ENCODE measurements at places on chromosomes 6 and 20.
A peak's percentile ranks its signal among the peaks of the same experiment; 100 is the strongest.

DNA sequence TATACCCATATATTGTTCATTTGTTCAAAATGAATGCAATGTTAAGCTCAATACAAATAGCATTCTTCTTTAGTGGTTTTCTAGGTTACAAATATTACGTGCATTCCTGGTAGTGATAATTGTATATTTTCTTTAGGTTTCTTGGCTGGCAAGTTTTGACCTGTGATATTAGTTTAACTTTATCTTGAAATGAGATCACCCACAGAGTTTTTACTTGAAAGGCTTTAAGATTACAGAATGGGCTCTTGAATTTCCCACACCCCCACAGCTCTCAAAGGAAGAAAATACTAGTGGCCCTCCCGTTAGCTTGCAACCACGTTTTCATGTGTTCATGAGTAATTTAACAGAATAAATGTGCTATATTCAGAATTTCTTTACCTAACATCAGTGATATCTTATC, 1315.5 kb upstream of the GJE1 start:
- no peak for DNase-seq

DNA sequence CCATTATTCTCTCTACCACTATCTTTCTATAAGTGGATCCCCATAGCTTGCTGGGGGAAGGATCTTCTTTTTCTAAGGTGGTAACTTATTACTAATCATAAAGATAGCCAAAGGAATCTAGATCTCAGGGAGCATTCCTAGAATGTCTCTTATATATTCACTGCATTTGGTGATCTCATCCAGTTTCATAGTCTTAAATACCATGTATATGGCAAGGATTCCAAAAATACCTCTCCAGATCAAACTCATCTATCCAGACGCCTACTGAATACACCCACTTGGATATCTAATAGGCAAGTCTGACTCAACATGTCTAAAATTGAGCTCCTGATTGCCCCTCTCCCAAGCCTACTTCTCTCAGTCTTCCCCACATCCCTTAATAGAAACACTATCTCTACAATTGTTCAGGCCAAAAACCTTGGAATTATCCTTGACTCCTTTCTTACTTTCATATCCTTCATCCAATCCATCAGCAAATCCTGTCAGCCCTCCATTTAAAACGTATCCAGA, 264.4 kb downstream of the HACE1 start:
- DNase-seq = no peak

DNA sequence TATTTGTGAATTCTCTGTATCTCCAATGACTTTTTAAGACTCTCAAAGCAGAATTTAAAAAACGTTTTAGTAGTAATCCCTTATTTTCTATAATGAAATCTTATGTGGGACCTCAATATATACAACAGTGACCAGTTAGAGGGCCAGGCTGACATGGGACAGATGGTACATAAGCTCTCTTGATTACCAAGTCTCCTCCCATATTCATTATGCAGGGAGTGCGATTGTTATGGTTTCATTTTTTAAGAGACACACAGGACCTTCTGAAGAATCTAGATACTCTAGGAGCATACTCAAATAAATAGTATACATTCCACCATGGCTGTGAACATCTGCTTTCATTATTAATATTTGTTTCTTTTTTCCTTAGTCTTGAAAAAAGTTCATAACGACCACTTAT, 43.5 kb downstream of the GCLC start:
- no peak for DNase-seq

GRCh38 chr6:98843271-98844243, 9.2 kb downstream of the POU3F2 start:
- DNase-seq = no peak

DNA sequence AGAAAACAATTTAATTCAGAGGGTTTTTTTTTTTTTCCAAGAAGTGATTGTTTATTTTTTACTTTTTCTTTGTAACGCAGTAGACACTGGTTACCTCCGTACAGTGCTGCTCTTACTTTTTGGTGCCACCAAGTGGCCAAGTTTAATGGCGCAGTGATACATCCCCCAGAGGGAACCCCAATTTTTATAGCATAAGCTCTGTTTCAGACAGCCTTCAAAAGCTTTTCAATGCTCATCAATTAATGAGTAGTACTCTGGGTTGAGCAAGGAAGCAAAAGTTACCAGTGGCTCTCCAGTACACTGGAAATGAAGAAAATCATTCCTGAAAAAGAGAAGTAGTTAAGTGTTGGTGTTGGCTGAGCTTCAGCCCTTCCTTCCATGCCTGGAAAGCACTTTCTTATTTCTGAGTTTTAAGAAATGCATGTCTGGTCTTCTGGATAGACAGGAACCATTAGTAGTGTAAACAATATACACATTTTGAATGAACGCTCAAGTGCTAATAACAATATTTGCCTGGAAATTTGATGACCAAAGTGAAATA, 129.1 kb upstream of the SMLR1 start:
- DNase-seq = peak; percentile 36
